ENCODE measurements at places on chromosomes 6 and 20.
A peak's percentile ranks its signal among the peaks of the same experiment; 100 is the strongest.

DNA sequence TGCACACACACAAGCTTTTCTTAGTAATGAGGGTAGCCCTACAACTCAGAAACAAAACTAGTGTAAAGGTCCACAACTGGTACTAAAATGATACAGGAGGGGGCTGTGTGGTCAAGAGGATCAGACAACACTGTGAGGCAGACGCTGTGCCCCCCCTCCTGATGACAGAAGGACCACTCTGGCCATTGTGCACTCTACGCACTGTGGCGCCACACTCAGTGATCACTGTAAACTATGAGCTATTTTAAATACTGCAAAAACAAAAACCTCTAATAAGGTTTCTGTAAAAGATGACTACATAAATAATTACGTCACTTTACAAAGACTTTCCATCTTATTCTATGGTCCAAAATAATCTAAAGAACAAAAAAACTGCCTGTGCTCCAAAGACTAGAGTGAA lies 96.1 kb downstream of the SLC23A2 start:
- no peak for DNase-seq

DNA sequence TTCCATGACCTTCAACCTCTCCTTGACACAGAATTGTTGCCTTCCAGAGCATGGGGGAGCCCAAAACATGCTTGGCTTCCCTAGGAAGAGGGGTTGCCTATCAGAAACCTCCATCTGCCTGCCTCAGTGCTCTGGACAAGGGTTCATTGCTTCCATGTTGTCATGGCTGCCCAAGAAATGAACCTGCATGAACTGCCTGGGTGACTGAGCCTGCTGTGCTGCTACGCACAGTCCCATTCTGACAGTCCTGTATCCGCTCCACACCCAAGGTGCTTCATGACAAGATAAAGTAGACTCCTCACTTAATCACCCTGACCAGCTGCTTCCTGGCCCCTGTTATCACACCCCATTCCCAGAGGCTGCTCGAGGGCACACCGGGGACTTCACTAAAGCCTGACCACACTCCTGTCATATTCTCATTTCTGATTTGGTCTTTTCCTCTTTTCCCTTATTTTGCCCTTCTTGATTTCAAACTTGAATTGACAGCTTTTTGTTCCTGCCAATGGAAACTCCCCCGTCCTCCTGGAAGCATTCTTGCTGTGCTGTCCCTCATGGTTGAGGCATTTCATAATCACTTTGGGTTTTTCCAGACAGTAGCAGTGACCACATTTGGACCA lies 31.9 kb downstream of the GMPR start:
- DNase-seq = no peak

- no peak for DNase-seq
These were observed 454.3 kb upstream of the JARID2 start for GRCh38 chr6:14791526-14791925.

DNA sequence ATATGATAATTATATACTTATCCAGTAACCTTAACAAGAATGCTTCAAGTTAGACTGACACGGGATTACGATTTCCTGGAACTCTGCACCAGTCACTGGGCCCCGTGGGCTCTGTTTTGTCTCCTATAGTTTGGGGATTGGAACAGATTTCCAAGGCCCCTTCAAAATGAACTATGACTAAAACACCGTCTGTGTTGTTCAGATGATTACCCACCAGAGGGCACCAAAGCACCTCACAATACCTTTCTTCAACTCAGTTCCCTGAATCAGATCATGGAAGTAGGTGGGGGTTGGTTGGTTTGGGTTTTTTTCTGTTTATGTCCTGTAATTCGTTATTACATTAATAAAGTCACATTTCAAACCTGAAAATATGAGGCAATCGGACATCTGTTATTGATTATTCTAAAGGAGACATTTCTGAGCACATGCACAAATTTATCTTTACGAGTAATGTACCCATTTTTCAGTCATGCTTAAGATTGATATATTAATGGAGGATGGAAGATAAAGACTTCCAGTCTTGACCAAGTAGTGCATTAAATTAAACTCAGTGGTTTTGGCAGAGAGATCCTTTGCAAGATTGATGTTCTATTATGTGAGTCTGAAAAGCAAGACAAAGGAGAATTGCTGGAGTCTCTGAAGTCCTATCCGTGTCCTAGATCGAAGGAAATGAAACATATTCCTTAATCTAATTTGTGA lies 112.0 kb upstream of the COL21A1 start:
- DNase-seq = peak; percentile 84

- DNase-seq = peak; percentile 28
These were observed 64.8 kb upstream of the POU3F2 start for GRCh38 chr6:98769546-98769945.

- DNase-seq = no peak
These were observed 25.3 kb downstream of the MBOAT1 start for GRCh38 chr6:20186981-20187380.
